ENCODE measurements at places on chromosomes 13 and 19.

GRCh38 chr13:87208636-87209035 lies 462.5 kb upstream of the SLITRK5 start:
- DNase-seq, result no peak

- no peak for DNase-seq
Measured at GRCh38 chr13:79943346-79944023, 397.4 kb downstream of the SPRY2 start.

DNA sequence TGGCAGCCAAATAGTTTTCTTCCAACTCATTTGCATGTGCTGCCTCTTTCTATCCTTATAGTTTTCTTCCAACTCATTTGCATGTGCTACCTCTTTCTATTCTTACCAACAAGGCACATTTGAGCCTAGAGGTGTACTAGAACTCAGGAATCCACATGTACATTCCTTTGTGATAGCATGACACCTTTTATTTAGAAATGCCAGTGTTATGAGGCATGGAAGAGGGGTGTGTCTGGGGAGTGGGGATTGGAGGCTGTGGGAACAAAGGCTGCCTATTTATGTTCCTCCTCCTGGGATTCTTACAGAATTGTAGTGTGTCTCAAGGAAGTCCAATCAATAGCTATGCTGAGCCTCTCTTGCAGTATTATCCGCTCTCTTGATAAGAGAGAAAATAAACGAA lies 966.7 kb downstream of the PCDH17 start:
- no peak for DNase-seq

DNA sequence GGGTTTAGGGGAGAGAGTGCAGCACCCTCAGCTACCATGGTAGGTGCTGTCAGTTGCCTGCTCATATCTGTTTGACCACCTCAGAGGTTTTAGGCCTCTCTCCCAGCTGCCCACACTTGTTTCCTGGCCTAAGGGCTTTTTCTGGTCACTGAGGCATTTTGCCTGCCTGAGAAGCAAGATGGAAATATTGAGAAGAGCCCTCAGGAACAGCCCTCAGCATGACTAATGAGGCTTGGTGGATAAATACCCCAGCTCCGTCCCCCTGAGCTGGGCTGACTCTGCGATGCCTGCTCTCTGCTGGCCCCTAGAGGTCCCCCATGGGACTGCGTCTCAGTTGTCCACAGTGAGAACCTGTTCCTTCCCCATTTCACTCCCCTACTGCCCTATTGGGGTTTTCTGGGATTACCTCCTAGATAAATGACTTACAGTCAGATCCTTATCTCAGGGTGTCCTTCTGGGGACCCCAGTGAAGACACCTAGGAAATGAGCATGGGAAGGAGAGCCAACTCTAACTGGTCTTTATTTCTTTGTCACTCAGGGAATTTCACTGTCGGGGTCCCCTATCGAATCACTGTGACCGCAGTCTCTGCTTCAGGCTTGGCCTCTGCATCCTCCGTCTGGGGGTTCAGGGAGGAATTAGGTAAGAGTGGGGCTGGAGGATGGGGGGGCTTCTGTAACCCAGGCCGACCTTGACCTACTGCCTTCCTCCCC lies 13.3 kb downstream of the PALM3 start:
- DNase-seq, result no peak

GRCh38 chr19:55196803-55197202 lies 12.5 kb downstream of the PTPRH start:
- DNase-seq, result no peak

DNA sequence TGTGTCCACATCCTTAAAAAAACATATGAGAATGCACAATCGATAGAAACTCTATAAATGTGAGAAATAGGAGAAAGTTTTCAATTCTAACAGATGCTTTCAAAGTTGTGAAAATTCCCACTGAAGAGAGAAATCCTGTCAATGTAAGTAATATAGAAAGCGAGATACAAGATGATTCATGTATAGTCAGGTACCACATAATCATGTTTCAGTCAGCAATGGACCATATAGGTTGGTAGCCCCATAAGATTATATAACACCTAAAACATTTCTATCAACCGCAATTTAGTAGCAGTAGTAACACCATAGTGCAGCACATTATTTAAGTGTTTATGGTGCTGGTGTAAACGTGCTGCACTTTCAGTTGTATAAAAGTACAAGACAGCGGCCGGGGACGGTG lies 18.5 kb downstream of the ZNF791 start:
- DNase-seq, result no peak

DNA sequence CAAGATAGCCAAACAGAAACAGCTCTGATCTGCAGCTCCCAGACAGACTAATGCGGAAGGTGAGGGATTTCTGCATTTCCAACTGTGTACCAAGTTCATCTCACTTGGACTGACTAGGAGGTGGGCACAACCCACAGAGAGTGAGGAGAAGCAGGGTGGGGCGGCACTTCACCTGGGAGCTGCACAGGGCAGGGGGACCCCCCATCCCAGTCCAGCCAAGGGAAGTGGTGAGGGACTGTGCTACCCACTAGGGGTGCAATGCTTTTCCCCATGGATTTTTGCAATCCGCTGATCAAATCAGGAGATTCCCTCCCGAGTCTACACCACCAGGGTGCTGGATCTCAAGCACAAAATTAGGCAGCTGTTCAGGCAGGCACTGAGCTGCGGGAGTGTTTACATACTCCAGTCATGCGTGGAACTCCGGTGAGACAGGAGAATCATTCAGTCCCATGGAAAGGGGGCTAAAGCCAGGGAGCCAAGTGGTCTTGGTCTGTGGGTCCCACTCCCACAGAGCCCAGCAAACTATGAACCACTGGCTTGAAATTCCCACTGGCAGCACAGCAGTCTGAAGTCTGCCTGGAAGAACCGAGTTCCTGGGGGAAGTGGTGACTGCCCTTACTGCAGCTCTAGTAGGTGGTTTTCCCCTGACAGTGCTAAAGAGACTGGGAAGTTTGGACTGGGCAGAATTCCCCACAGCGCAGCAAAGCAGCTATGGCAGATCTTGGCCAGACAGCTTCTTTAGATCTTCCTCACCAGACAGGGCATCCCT lies 85.1 kb upstream of the UFM1 start:
- DNase-seq, result no peak

- no peak for DNase-seq
Measured at GRCh38 chr13:114073881-114074612, 58.4 kb downstream of the RASA3 start.

DNA sequence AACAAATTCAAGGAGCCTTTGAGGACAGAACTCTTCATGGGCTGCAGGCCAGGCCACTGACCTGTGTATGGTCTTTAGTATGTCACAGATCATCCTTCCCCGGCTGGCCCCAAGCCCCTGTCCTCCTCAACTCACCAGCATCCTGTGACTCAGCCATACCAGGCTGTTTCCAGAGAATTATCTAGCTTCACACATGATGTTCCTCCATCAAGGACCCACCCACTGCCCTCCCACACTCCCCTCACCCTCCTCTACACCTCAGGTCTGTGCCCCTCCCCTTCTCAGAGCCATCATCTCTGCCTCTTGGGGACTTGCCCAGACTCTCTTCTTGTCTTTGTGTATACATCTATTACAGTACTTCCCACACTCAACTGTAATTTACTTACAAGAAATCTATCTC lies 14.7 kb downstream of the DCT start:
- no peak for DNase-seq

DNA sequence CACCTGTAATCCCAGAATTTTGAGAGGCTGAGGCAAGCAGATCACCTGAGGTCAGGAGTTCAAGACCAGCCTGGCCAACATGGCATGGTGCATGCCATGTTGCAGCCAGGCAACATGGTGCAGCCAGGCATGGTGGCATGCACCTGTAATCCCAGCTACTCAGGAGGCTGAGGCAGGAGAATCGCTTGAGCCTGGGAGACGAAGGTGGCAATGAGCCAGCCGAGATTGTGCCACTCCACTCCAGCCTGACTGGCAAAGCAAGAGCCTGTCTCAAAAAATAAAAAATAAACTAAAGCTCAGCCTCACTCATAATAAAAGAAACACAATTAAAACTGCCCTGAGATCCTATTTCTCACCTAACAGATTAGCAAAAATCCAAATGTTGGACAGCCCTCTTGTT lies 49.7 kb upstream of the MAP3K10 start:
- DNase-seq, result no peak

DNA sequence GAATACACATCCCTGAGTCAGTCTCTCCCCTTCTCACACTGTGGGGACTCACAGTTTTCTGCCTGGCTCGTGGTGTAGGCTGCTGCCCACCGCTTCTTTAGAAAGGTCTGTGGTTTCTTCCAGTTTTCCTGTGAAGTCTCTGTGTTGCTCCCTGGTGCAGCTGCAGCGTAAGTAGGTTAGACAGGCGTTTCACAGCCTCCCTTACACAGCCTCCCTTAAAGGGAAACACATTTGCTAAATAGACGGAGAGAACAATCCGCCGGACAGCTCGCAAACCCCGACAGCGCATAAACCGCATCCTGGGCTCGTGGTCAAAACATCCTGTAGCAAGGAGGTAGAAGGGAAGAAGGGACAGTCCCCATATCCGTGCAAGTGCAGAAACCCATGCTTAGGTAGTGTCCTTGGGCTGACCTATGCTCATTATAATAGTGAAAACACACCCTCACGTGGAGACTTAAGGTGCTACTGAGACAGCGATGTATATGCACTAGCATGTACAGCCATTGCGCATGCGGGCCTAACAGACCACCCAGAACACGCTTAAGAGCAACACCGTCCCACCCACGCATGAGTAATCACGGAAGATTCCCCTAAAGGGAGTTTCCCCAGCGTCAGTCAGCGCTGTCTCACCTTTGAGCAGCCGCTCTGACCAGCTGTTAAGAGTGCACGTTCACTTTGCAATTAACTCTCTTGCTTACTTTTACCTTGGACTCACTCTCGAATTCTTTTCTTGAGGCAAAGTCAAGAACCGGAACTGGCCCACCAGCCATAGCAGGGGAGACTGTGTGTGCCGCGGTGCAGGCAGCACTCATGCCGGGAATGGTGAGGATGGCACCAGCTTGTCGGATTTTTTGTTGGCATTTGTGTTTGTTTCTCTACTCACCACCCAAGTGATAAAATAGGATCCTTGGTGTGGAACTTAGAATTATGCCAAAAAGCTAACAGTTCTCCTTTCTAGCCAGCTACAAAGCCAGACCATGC lies 16.6 kb downstream of the SIGLEC8 start:
- no peak for DNase-seq

GRCh38 chr13:79560954-79561353 lies 80.0 kb downstream of the NDFIP2 start:
- DNase-seq, result no peak

DNA sequence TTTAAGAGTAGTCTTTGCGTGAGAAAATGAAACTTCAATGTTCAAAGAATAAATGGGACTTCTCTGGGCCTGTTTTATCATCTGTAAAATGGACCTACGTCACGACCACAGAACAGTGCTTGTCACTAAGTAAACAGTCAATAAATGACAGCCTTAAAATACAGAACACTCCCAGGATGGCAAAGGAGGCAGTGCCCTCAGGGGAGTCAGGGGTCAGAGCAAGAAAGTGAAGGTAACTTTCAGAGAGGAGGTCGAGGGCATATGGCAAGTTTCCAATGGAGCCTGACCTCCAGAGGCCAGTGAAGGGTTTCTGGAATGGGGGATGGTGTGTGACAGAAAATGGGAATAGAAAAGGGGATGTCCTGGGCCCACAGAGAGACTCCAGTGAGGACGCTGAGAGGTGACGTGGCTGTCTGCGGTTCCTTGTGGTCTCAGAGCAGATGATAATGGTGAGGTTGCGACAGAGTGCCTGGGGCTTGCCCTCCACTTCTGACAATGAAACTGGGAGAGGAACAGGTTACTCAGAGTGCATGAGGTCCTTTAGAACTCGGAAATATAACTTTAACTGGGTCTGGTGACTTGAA lies 91.8 kb downstream of the UBL3 start:
- no peak for DNase-seq

DNA sequence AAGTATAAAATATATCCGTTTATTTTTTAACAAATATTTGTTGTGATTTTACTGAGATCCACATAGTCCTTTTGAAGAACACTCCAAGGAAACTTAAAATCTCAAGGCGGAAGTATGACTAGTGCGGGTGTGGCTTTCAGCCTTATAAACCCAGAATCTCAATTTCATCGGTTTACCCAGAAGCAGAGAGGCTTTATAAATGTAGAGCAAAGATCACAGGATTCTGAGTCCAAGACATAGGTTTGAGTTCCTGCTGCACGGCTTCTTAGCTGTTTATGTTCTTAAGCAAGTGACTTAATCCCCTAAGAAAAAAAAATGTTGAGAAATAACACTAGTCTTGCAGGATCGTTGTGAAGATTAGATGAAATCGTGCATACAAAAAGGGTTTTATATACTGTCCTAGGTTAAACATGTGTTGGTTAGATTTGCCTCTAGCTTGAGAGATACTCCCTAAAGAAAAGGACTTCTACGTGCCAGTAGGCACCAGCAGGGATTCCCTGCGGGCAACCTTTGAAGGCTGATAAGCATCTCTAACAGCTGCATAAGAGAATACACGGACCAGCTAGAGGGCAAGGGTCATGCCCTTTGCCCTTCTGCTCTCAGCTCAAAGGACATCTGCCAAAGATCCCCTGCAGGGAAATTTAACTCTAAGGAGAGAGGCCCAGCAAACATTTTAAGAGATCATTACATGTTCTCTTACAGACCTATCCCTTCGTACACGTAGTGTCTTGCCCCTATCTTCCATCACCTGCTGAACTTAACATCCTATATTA lies 130.4 kb upstream of the MIR17HG start:
- DNase-seq, result no peak

DNA sequence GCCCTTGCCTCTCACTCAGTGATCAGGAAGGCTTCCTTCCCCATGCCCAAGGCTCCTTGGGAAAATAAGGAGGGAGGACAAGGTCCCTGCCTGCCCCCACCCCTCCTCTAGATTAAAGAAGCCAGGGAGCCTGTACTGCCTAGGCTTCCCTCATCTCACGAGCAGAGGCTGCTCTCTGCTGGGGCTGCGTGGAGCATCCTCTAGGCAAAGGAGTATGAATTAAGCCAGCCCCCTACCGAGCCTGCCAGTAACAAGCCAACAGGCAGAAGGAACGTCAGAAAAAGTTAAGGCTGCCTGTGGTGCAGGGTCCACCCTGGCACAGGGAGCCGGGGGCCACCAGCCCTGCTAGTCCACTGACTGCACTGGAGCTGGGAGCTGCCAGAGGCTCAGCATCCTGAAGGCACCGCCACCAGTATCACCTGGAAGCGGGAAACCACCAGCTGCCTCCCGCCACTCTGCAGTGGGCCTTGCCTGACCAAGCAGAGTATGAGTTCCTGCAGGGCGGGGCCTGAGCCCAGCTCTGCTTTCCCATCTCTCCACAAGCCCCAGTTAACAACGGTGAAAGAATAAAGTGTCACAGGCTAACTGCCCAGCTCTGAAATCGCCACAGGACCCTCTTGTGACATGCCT lies 6.8 kb downstream of the NAPA start:
- no peak for DNase-seq

DNA sequence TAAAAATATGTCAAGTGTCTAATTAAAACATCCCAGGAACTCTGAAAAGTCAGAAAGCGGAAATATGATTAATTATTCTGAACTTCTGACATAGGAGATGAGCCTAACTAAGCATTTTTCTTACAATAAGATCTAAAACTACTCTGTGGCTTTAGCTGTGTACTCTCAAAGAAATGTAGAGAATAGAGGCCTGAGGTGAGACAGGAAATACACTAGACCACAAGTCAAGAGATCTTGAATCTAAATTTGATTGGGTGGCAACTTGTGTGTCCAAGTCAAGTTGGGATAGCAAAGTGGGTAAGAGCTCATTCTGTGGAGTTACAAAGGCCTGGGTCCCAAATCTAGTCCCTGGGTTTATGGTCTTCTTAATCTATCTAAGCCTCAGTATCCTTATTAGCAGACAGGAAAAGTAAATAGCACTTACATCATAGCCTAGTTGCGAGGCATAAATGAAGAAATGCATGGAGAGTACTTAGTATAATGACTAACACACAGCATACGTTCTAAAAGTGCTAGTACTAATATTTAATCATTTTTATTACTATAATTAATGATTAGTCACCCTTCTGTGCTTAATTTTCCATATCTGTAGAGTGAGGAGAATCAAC lies 9.4 kb upstream of the LRRC63 start:
- no peak for DNase-seq

Data from skin of body (tissue), 3 donors.